Activated naive CD8-positive, alpha-beta T cell treated with anti-CD3 and anti-CD28 coated beads for 36 hours (primary cell): ENCODE measurements at places on chromosomes 4 and X. TPM values are rescaled to one million over a fixed set of nuclear protein-coding genes. Genes with fewer than 3 reads are reported as not detected.
A peak's percentile ranks its signal among the peaks of the same experiment; 100 is the strongest.

The SPON2 gene
- 6.5 TPM for total RNA-seq

The F9 gene
- total RNA-seq: not detected

The MAPK10 gene
- 0.29 TPM for total RNA-seq

The CT55 gene
- total RNA-seq: not detected

The BANK1 gene
- 1.3 TPM for total RNA-seq

The KLB gene
- total RNA-seq: not detected

The AGTR2 gene
- total RNA-seq: not detected

The WWC2 gene
- total RNA-seq: 4.6 TPM

The RHOXF2B gene
- total RNA-seq: not detected

The PDHA1 gene
- 288 TPM for total RNA-seq

The HTR2C gene
- not detected for total RNA-seq

- peak overlapping the region; percentile 32 for H3K4me3 ChIP-seq
- no peak overlapping the region for H3K27ac ChIP-seq
- H3K27me3 ChIP-seq: peaks cover 4% of the 10 kb centered on the region
- peaks cover 2% of the 10 kb centered on the region for H3K4me1 ChIP-seq
Observed at GRCh38 chrX:100379388-100379986, 30.6 kb downstream of the PCDH19 start.

- no peaks in the 10 kb centered on the region for H3K36me3 ChIP-seq
- H3K4me3 ChIP-seq: no peak overlapping the region
- DNase-seq: no peak
- no peak overlapping the region for H3K27ac ChIP-seq
- H3K4me1 ChIP-seq: no peaks in the 10 kb centered on the region
Observed at GRCh38 chrX:137366018-137366633, 199.8 kb upstream of the ZIC3 start.

DNA sequence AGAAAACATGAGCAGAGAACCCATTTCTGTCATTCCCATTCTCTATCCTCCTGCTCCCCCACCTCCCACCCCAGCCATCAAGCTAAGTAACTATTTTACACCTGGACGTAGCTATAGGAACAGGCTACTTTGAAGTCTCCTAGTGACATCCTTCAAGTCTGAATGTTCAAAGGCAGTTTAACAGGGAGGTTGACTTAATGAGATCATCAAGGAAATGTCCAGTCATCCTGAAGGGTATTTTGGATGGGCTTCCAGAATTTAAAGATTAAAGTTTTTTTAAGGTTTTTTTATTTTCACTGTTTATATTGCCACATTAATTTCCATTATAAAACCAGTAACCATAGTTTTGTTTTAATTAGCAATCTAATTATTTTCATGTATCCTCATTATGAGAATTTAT lies 41.1 kb downstream of the HPF1 start:
- H3K4me3 ChIP-seq: no peak overlapping the region
- peaks cover 3% of the 10 kb centered on the region for H3K4me1 ChIP-seq
- no peaks in the 10 kb centered on the region for H3K36me3 ChIP-seq
- DNase-seq: no peak
- no peak overlapping the region for H3K27ac ChIP-seq

GRCh38 chr4:96063639-96064038 lies 223.7 kb downstream of the PDHA2 start:
- no peaks in the 10 kb centered on the region for H3K36me3 ChIP-seq
- H3K4me1 ChIP-seq: no peaks in the 10 kb centered on the region
- no peak for DNase-seq
- no peak overlapping the region for H3K27ac ChIP-seq
- peaks cover 2% of the 10 kb centered on the region for H3K27me3 ChIP-seq
- H3K4me3 ChIP-seq: no peak overlapping the region

GRCh38 chr4:156686120-156686519 lies 285.5 kb downstream of the PDGFC start:
- H3K36me3 ChIP-seq: no peaks in the 10 kb centered on the region
- no peaks in the 10 kb centered on the region for H3K27me3 ChIP-seq
- no peak overlapping the region for H3K27ac ChIP-seq
- no peak overlapping the region for H3K4me3 ChIP-seq
- no peaks in the 10 kb centered on the region for H3K4me1 ChIP-seq
- DNase-seq: no peak

DNA sequence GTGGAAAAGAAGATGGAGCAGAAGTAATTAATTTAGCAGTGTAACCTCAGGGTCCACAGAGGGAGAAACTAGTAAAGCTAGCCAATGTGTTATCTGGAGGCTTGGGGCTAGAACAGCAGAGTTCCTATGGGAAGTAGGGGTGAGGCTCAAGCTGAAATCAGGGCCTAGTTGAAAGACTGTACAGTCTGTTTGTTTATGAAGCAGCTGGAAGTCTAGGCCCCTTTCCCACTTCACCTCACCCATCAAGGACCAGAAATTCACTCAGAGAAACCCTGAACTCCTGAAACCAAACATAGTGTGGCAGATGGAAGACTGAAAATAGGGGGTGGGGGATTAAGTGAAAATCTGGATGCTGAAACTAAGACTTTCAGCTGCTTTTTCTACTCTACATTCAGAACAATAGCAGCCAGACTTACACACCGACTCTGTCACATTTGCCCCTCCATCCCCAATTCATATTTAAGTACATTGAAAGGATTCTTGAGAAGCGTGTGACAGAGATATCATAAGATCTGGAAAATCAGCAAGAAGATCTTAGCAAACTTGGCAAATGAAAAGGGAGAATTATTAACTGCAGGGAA lies 32.6 kb upstream of the FAM241A start:
- DNase-seq: no peak
- H3K36me3 ChIP-seq: no peaks in the 10 kb centered on the region
- H3K4me1 ChIP-seq: peaks cover 14% of the 10 kb centered on the region
- no peaks in the 10 kb centered on the region for H3K27me3 ChIP-seq
- H3K4me3 ChIP-seq: no peak overlapping the region

- no peaks in the 10 kb centered on the region for H3K27me3 ChIP-seq
- H3K4me3 ChIP-seq: no peak overlapping the region
- H3K36me3 ChIP-seq: no peaks in the 10 kb centered on the region
- H3K27ac ChIP-seq: no peak overlapping the region
Observed at GRCh38 chrX:105696870-105697269, 125.5 kb upstream of the NRK start.

DNA sequence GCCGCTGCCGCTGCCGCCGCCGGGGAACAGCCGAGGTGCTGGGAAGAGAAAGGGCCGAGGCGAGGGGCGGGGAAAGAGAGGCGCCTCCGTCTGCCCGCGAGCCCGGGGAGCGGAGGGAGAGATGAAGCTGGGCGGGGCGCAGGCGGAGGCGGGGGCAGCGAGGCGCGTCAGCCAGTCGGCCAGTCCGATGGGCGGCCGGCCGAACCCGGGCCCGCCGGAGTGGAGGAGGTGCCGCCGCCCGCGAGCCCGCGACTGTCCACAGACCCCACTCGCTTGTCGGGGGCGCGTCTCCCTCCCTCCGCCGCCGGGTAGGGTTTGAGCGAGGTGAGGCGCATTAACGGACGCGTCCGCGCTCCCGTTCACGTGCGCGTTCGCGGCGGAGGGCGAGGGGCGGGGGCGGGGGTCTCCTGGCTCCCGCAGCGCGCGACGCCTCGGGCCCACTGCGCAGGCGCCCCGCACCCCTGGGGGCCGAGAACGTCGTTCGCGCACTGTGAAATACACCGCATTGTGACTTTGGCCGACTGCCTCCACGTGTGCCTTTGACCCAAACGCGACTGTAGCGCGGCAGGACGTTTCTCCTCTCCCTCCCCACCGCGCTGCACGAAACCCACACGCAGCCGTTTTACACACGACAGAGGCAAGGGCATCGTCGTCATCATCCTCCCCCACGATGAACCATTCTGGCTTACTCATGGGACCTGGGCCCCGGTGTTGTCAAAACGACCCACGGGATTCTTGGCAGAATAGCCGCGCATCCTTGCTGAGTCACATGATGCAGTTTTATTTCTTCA lies at the start of gene NUDT11:
Gene NUDT11, minus strand, starts transcription at position 92 of the 791 bp plus-strand sequence. CDS start 148 bp downstream, outside the sequence.
- H3K27me3 ChIP-seq: peaks cover 20% of the 10 kb centered on the region

DNA sequence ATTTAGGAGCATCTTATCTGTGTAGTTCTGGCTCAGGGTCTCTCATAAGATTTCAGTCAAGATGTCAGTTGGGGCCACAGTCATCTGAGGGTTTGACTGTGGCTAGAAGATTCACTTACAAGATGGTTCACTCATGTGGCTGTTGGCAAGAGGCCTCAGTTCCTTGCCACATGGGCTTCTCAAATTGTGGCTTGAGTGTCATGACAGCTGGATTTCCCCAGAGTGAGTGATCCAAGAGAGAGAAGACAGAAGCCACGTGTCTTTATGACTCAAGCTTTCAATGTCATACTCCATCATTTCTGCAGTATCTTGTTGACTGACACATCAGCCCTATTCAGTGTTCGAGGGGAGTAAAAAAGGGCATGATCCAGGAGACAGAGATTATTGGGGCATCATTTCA lies 131.3 kb upstream of the AP1S2 start:
- H3K4me1 ChIP-seq: peaks cover 4% of the 10 kb centered on the region
- no peak overlapping the region for H3K4me3 ChIP-seq
- H3K36me3 ChIP-seq: peaks cover 2% of the 10 kb centered on the region
- H3K27ac ChIP-seq: no peak overlapping the region
- no peaks in the 10 kb centered on the region for H3K27me3 ChIP-seq
- DNase-seq: peak; percentile 11

DNA sequence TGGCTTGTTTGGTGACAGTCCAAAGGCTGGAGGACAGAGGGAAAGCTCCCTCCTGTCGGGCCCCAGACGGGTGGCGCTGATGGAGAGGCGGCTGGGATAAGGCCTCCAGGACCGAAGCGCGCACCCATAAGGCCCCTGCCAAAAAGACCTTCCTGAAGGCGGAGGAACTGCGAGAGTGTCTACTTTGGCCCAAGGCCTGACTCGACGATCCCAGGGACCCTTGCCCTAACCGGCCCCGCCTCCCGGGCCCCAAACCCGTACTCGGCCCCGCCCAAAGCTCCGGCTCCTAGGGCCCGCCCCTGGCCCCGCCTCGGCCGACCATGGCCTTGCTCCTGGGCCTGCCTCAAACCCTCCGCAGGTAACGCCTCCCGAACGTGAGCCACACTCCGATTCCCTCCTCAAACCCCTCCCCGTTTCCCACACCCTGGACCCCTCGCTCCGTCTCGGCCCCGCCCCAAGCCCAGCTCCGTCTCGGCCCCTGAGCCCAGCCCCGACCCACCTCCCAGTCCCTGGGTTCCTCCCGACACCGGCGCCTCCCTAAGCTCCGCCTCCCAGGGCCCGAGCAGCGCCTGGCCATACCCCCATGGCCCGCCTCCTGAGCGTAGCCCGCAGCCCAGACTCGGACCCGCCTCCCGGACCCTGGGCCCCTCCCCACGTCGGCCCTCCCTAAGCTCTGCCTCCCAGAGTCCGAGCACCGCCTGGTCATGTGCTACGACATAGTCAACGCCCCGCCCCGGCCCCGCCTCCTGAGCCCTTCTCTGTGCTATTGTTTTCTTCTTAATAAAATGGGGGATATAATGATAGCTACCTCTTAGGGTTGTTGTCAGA lies 90.0 kb upstream of the DRD5 start:
- H3K27ac ChIP-seq: peak overlapping the region; percentile 80
- peak overlapping the region; percentile 79 for H3K4me3 ChIP-seq
- H3K36me3 ChIP-seq: no peaks in the 10 kb centered on the region

DNA sequence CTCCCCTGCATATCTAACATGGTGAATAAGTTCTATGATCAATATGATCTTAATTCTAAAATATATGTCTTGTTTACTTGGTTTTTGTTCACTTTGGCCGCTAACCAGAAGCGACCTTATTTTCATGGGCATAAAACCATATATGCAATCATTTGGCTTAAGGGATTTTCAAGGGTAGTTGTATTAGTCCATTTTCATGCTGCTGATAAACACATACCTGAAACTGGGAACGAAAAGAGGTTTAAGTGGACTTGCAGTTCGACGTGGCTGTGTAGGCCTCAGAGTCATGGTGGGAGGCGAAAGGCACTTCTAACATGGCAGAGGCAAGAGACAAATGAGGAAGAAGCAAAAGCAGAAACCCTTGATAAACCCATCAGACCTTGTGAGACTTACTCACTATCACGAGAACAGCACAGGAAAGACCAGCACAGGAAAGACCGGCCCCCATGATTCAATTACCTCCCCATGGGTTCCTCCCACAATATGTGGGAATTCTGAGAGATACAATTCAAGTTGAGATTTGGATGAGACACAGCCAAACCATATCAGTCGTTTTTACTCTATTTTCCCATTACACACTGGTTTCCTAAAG lies 114.3 kb upstream of the CPEB2 start:
- H3K27me3 ChIP-seq: peaks cover 6% of the 10 kb centered on the region
- H3K4me3 ChIP-seq: no peak overlapping the region
- no peak for DNase-seq
- H3K27ac ChIP-seq: no peak overlapping the region
- no peaks in the 10 kb centered on the region for H3K36me3 ChIP-seq

GRCh38 chrX:141279476-141279875 lies 37.2 kb upstream of the SPANXC start:
- no peaks in the 10 kb centered on the region for H3K27me3 ChIP-seq
- H3K4me3 ChIP-seq: no peak overlapping the region
- no peak overlapping the region for H3K27ac ChIP-seq
- DNase-seq: no peak

- peaks cover 3% of the 10 kb centered on the region for H3K36me3 ChIP-seq
- H3K4me3 ChIP-seq: no peak overlapping the region
- peaks cover 41% of the 10 kb centered on the region for H3K4me1 ChIP-seq
- no peak overlapping the region for H3K27ac ChIP-seq
Observed at GRCh38 chr4:151992332-151993154, 231.7 kb upstream of the GATB start.

DNA sequence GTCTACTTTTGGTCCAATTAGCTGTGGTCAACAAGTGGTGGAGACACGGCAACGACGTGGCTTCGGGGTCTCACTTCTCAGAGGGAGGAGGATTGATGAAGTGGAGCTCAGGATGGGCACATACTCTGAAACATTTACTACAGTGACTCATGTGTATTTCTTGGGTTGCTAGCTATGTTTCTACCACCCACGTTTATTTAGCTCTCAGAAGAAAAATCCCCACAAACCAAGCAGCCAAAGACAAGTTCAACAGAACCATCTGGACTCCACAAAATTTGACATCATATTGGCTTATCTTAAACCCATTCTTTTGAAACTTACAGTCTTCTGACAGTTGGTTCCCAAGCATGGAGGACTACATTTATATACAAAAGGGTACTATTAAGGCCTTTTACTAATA lies 158.0 kb downstream of the CBLL2 start:
- no peak overlapping the region for H3K4me3 ChIP-seq
- no peaks in the 10 kb centered on the region for H3K27me3 ChIP-seq
- H3K36me3 ChIP-seq: no peaks in the 10 kb centered on the region
- H3K27ac ChIP-seq: no peak overlapping the region
- no peak for DNase-seq
- H3K4me1 ChIP-seq: no peaks in the 10 kb centered on the region
